Astrocyte of the cerebellum (primary cell): ENCODE measurements at places on chromosomes 7 and 10.

DNA sequence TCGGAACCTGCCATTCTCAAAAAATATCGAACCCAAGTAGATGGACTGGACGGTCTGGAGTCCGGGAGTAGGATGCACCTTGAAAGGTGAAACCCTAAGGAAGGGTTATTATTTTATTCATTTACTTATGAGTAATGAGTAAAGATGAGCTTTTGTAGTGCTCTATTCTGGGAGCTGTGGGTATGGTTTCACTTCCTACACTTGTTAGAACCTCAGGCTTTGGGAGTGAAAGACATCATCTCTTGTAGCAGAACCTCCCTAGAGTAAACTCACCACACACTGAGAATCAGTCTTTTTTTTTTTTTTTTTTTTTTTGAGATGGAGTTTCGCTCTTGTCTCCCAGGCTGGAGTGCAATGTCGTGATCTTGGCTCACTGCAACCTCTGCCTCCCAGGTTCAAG is 389.4 kb upstream of the AUTS2 start:
- no peak for DNase-seq

- DNase-seq, result no peak
Measured at GRCh38 chr10:86357041-86357440, 9.6 kb downstream of the GRID1 start.

- DNase-seq, result no peak
Measured at GRCh38 chr7:94995921-94996320, 88.5 kb downstream of the PPP1R9A start.

DNA sequence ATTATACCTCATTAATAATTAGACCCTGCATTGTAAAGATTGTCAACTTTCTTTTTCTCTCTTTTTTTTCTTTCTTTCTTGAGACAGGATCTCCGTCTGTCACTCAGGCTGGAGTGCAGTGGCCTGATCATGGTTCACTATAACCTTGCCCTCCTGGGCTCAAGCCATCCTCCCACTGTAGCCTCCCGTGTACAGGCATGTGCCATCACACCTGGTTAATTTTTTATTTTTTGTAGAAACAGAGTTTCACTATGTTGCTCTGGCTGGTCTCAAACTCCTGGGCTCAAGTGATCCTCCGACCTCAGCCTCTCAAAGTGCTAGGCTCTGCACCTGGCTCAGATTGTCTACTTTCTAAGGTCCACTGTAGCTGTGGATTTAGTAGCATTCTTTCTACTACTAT is 50.7 kb downstream of the MDFIC start:
- no peak for DNase-seq

DNA sequence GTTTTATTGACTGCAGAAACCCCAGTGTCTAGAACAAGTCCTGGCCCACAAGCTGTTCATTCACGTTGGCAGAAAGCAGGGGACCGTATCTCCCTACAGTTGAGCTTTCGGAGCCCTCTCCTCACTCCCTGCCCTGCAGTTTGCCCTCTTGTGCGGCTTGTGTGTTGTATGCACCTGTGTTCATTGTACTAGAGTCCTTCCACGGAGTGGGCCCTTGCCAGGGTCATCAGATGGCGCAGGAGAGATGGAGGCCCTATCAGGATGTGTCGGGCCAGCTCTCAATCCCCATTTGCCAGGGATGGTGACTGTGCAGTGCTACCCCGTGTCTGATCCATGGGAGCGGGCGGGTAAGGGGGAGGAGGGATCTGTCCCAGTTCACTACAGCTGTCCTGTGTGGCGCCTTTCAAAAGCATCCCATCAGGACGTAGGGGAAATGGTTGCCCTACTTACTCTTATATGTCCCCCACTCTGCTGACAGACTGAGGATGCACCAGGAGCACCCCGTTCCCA is 77.4 kb upstream of the PRR15 start:
- no peak for DNase-seq

GRCh38 chr10:128007971-128008370 is 101.1 kb downstream of the PTPRE start:
- no peak for DNase-seq

- peak; percentile 84 for DNase-seq
Measured at GRCh38 chr7:112898432-112899290, 108.5 kb upstream of the TMEM168 start.

DNA sequence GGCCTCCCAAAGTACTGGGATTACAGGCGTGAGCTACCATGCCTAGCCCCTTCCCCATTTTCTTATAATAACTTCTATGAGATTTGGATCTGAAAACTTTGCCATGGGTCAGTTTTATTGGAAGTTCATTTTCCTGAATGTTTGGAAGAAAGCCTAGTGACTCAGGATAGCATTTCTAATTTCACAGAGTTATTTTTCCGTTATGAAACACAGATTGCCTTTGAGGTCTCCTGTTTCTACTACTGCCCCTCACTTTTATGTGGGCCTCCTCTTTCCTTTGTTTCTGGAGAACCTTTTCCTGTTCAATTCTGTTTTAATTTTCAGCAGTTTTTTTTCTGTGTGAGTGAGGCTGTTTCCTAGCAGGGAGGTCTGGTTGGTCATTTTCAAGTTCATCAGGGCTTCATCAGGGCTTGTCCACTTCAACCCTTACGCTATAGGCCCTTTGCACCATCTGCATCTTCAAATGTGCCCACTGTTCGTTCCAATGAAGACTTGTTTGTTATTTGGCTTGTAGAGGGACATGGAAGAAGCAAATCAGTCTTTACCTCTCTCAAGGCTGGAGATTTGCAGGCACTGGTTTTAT is 58.7 kb downstream of the BMPR1A start:
- DNase-seq, result peak; percentile 38

DNA sequence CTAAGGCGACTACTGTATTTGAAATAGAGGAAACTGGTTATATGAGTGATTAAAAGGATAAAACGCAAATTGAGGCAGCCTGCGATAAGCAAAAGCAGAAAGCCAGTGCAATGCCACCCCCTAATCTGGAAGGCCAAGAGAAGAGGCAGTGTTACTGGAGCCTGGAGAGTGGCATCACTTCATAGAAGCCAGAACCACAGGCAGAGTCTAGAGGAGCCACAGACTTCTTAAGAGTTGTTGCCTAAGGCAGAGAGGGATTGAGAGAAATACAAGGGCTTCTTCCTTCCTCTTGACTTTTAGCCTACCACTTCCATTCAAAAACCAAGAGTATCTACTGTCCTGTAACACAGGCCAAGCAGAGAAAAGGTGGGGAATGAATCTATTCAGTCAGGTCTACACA is 94.9 kb upstream of the SKAP2 start:
- no peak for DNase-seq
